OCI-LY7 (cell line): ENCODE measurements at places on chromosomes 2 and 18.

- DNase-seq = no peak
These were observed 143.7 kb upstream of the NOSTRIN start for GRCh38 chr2:168658706-168659105.

DNA sequence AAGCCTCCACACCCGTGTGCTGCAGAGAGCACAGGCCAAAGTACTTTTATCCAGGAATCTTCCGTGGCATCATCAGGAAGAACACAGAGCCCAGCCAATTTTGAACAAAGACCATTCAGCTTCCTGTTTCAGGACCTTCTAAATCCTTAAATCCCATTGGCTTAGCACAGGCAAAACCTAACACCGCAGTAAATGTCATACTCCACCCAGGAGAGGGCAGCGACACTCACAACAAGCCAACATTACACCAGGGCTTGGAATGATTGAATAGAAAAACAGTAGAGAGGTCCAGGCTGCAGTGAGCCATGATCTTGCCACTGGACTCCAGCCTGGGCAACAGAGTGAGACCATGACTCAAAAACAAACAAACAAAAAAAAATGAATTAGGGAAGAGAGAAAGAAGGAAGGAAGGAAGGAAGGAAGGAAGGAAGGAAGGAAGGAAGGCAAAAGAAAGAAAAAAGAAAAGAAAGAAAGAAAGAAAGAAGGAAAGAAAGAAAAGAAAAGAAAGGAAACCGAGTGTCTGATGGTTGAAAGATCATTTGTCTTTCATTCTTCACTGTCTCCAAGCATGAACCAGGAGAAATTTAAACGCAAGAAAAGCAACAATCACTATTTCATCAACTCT is 144.6 kb upstream of the SATB2 start:
- peak; percentile 3 for DNase-seq

- DNase-seq = peak; percentile 31
These were observed 97.8 kb downstream of the B3GNT2 start for GRCh38 chr2:62293490-62294271.

DNA sequence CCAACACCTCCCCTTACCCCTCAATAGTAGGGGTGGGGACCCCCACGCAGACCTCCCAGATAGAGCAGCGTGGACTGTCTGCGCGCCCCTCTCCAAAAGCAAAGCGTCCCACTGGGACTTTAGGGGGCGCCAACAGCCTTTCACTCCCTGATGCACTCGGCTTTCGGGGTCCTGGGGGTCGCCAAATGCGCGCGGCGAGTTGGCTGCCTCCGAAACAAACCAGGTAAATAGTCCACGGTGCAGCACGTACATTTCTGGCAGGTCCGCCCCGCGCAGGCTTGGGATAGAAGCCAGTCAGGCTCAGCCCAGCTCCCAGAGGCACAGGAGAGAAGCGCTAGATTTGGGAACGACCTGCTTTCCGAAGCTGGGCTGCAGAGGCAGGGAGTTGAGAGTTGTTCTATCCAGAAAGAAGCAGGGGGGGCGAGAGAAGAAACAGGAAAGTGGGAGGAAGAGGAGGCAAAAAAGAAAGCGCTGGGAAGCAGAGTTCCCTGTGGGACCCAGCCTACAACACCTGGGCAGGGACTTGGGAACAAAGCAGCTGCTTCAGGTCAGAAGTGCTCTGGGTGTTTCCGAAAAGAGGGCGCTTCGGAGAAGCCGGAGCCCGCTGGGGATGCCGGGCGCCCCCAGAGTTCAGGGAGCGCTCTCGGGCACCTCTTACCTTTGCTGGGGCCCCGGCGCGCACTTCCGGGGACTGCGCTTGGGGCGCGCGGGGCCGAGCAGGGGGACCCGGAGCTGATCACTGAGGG is 544 bp downstream of the EVA1A start:
- DNase-seq = no peak

DNA sequence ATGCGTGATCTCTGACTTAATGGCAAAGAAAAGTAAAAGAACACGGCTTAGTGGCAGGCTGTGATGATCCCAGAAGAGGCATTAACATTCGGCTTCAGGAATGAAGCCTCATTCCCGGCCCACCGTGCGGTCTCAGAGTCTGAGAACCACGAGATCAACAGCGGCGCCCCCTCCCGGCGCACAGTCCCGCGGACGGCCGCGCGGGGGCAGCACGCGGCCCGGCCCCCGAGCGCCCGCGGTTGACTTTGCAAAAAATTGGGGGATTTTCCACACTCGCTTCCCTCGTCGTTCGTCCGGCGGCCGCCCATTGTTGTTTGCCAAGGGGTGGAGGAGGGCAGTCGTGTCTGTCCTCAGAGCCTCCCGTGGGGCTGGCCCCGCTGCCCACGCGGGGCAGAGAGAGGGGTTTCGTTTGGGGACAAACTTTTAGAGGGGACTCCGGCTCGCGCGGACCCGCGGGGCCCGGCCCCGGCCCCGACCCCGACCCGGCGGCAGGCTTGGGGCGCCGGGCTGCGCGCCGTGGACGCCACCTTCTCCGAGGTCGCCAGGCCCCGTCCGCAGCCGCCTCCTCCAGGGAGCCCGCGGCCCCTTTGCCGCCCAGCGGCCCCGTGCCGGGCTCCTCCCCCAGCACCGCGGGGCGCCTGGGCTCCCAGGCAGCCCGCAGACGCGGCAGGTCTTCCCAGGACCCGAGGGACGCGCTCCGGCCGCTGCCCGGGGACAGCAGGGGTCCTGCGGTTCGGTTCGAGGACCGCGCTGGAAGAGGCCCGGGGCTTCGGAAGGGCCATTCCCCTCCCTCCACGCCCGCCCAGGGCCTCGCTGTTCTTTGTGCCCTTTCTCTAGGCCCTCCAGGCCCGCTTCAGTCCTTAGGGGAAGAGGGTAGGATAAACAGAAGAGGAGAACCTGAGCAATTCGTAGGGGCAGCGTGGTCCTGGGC is 3.4 kb upstream of the HS6ST1 start:
- peak; percentile 78 for DNase-seq

DNA sequence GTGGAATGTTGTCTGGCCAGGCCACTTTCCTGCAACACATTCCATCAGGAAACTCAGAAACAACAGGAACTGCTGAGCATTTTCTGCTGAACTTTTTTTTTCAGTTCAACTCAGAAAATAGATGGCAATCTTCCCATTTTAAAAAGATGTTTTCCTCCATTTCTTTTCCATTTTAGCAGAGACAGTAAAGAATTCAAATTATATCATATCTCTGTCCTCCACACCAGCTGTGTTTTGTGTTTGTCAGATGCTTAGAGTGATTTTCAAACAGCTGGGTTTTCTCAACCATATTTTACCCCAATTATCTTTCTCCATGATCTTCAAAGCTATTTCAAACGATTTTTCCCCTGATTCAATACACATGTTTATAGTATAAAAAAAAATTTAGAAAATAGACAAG is 713.4 kb downstream of the LRRTM4 start:
- no peak for DNase-seq

DNA sequence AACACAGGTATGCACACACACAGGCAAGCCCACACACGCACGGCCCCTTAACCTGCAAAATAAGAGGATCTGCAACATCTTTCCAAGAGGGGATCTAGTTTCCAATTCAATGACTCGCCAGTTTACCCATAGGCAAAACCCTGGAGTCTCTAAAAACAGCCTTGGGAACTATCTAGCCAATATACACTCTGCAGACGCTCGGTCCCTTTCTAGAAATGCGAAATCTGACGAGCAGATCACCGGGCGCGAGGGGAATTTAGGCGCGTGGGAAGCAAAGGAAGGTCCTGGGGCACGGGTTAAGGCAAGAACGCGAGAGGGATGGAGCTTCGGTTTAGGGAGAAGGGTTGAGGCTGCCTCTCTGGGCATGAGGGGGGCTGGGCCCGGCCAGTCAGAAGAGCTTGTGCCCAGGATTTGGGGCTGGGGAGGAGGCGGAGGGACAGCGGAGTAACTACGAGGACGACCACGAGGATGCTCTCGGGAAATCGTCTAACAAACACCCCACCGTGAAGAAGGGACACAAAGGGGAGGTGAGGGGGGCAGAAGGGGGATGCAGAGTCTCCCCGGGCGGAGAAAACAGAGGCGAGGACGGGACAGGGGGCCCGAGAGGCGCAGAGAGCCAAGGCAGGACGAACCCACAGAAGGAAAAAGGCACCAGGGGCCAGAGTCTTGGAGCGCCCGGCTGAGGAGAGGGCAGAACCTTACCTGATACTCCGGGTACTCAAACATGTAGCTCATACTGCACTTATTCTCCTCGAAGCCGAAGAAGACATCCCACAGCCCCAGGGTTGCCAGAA is 542 bp downstream of the PGAP1 start:
- DNase-seq = peak; percentile 9

DNA sequence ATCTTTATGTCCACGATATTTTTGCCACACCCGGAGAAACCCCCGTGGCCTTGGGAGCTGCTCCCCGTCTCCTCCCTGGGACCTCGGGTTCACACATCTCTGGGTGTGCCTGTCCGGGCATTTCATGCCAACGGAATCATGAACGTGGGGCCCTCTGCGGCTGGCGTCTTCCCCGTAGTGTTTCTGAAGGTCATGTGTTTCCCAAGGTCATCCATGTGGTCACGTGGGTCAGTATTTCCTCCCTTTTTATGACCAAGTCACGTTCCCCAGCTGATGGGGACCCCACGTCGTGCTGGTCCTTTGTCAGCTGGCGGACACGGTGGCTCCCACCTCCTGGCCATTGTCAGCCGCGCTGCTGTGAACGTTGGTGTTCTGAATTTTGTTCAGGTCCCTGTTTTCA is 135.7 kb downstream of the NFATC1 start:
- no peak for DNase-seq

- peak; percentile 15 for DNase-seq
These were observed 101.9 kb downstream of the FOXI3 start for GRCh38 chr2:88350331-88351248.

DNA sequence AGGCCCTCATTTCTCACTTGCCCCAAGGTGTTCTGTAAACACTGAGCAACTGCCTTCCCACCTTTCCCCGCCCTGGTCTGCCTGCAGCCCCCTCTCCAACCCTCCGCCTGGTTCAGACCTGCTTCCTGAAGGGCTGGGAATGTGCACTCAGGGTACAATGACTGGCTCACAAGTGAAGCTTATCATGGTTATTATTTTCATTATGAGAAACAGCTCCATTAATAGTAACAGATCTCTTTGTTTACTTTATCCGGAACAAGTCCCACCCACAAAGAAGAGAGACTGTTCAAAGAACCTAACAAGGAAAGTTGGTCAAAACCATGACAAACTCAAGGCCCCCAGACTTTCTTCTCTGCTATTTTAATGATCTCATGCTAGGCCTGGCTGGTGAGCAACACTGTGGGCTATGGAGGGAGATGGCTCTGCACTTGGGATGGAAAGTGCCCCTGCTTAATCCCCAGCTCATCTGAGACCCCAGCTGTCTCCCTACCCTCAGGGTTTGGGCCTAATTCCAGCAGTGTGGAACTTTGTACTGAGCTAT is 36.7 kb downstream of the ARHGAP25 start:
- DNase-seq = no peak

DNA sequence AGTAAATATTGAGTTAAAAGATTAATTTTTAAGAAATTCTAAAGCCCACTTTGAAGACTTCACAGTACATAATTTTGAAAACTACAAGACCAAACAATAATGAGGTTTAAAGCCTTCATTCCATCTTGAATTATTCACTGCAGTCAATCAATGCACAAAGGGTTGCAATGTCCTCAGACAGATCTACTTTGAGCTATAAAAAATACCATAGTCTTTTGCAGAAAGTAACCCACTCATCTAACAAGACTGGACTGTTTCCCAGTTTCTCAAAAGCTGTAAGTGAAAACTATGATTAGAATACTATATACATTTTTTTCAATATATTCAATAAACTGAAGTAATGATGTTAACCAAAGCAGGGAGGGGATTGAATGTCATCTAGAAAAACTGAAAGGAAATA is 10.2 kb upstream of the RBM43 start:
- no peak for DNase-seq

DNA sequence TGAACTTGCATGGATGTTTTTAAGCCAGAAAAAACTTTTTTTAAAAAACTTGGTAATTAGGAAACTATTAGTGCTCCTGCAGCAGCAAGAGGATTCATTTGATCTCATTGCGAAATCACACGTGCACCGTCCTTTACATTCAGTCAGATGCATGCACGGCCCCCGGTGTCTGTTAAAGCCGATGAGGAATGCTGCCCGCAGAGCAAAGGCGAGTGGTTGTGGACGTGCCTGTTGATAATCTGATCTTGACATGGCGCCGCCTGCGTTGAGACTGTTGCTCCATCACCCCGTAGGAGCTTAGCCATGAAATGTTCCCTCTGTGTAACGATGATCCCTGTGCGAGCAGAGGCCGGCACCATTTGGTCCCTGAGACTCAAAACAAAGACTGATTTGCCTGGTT is 300.0 kb downstream of the GBX2 start:
- no peak for DNase-seq

DNA sequence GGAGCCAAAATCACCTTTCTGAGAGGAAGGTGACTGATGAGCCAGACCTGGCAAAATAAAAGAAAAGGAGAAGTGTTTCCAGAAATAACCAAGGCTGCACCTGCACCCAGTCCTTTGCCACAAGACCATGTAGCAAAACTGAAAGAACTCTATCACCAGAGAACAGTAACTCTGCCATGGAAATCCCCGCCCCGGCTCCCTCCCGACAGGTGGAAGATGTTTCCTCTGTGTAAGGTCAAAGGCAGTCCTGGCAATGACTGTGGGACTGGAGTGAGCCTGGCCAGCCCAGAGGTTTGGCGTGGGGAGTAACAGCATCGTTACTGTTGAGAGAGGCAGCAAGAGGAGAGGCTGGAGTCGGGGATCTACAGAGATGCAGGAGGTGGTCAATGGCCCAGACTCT is 42.3 kb downstream of the SPRED2 start:
- peak; percentile 89 for DNase-seq

DNA sequence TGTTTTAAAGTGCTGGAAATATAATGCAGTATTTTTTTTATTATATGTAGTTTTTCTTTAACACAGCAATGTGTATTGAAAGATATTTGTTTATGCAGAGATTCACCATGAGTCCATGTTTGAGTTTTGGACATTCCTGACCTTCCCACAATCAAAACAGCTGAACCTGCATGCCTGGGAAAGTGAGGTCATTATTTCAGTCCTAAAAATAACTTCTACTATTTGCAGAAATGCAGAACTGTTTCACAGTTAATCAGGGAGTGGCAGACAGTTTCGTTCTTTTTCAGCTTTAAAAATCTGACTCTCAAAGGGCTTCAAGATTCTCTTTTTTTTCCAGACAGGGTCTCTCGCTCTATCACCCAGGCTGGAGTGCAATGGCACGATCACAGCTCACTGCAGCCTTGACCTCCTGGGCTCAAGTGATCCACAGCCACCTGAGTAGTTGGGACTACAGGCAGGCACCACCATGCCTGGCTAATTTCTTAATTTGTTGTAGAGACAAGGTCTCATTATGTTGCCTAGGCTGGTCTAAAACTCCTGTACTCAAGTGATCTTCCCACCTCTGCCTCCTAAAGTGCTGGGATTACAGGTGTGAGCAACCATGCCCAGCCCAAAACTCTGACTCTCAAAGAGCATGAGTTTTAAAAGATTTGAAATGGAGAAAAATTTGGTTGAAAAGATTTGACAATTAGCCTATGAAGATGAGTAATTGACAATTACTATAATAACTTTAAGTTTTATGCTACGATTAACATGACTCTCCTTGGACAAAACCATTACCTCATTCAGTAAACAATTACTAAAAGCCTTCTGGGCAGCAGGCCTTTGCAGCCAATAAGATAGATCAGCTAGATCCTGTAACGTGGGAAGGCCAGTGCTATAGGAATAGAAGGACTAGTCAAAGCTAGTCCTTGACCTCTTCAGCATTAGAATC is 5.0 kb upstream of the MYL12B start:
- no peak for DNase-seq
